ENCODE measurements at places on chromosomes 11 and 22.

DNA sequence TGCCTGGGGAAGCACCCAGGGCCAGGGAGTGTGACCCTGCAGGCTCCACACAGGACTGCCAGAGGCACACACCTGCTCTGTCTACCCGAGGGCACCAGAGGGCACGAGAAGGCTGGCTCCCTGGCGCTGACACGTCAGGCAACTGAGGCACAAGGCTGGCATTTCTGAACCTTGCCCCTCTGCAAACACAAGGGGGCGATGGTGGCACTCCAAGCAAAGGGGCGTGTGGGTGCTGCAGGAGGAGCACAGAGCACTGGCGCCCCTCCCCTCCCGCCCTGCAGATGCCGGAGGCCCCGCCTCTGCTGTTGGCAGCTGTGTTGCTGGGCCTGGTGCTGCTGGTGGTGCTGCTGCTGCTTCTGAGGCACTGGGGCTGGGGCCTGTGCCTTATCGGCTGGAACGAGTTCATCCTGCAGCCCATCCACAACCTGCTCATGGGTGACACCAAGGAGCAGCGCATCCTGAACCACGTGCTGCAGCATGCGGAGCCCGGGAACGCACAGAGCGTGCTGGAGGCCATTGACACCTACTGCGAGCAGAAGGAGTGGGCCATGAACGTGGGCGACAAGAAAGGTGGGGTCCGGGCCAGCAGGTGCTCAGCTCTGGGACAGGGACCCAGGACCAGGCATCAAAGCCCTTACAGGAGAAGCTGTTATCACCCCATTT lies 20.8 kb upstream of the TXNRD2 start:
- DNase-seq: peak; percentile 37

- no peak for DNase-seq
These were observed 13.1 kb upstream of the MFRP start for GRCh38 chr11:119359365-119360214.

DNA sequence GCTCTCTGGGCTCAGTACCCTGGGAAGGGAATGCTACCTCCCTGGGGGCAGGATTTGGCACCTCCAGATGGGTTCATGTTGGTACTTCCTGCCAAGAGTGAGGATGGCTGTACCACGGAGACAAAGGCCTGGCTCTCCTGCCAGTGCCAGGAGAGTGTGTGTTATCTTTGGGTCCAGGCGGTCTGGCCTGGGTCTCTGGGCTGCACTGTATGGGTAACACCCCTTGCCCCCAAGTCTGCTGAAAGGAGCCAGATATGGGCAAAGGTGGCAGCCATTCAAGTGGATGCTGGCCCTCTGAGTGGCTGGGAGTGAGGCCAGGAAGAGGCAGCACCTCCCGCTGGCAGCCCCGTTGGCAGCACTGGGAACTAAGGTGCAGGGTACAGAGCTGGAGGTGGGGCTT lies 91.5 kb downstream of the NECTIN1 start:
- DNase-seq: no peak

GRCh38 chr11:2107941-2108630 lies 31.1 kb downstream of the IGF2 start:
- DNase-seq: no peak

DNA sequence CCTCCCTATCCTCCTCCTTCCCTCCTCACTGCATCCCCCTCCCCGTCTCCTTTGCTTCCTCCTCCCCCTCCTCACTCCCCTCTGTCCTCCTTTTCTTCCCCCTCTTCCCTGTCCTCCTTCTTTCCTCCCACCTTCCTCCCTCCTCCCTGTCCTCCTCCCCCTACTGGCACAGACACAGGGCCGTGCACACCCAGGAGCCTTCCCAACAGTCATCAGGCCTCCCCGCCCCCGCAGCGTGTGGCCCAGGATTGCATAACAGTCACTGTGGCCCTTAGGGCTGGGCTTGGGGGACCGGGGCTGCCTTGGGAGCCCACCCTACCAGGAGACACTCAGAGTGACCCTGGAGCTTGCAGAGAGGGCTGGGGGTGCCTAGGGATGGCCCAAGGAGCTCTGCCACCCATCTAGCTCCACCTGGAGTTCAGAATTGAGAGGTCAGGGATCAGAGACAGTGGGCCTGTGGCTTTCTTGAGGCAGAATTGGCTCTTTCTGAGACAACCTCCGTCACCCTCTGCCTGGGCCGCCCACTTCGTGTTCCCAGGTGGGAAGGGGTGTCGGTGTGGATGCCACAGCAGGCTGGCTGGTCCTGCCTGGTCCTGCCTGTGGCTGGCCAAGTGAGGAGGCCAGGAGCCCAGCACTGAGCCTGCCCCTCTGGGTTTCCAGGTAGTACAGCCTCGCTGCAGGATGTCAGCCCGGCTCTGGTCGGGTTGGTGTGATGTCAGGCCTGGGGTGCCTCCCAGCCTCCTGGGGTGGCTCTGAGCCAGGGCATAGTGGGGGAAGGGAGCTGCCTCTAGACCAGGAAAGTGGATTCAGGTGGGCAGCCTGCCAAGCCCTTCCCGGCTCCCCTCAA lies 1.6 kb downstream of the SPI1 start:
- no peak for DNase-seq

GRCh38 chr11:73565804-73566203 lies 32.1 kb downstream of the FAM168A start:
- DNase-seq: no peak

DNA sequence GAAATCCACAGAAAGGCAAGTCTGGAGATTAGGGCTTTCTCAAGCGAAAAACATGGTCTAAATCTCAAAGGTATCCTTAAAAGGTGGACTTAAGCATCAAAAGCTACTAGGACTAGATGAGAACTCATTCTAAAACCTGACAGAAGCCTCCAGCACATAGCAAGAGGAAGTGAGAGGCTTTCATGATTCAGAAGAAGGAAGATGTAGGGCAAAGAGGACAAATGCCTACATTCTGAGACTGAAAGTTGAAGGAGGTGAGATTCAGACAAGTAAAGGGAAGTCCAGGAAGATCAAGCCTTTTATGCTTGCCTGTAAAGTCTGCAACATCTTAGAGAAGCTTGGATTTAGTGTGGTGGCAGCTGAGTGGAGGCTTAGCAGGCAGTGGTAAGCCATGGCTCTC lies 98.9 kb downstream of the PGR start:
- no peak for DNase-seq

- no peak for DNase-seq
These were observed 4.1 kb downstream of the ST3GAL4 start for GRCh38 chr11:126359431-126360048.

DNA sequence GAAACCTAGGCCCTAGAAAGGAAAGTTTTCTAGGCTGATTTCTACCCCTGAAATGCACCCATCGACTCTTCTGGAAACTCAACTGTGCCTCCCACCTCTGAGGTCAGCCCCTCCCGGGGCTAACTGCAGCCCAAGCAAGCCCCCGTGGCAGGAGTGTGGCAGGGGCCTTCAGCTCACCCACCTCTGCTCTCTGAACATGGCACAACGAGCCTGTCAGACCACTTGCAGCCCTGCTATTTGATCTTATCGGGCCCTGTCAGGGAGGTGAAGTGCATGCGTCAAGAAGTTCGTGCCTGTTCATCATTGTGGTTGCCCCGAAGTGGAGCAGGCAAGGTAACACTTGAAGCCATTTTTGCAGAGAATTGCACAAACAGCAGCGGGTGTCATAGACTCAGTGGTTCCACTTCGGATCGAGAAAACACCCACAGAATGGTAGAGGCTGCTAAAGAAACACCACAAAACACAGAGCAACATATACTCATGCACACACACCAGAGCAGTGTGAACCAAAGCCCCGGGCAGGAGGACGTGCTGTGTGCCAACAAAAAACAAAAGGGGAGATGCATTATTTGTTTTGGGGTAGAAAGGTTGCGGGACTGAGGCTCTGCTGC lies 262.7 kb downstream of the ETS1 start:
- DNase-seq: peak; percentile 38

DNA sequence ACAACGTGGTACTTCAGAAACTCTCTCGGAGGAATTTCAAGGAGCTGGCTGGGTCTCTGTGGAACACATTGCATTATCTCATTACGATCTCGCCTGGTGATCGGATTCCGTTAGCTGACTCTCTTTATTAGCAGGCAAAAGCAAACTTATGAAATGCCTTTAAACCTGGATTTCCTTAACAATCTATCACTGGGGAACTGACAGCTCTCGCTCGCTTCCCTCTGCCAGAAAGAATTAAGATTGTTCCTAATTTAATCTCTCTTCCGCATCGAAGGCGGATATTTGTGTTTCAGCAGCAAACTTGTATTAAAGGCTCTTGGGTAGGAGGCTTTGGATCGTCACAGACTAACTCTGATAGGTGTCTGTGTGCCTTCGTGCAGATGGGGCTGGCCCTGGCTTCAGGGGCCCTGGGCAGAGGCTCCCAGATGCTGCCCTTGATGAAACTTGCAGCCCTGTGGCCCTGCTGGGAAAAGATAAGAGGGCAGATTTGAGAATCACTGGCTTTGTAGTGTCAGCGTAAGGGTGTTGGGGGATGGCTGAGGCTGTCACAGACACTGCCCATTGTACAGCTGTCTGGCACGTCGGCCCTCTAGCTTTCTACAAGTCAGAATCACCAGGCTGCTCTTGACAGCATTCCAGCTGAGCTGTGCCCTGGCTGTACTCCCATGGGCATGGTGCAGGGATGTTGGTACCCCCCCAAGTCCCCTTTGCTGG lies 162.2 kb upstream of the NECTIN1 start:
- no peak for DNase-seq

DNA sequence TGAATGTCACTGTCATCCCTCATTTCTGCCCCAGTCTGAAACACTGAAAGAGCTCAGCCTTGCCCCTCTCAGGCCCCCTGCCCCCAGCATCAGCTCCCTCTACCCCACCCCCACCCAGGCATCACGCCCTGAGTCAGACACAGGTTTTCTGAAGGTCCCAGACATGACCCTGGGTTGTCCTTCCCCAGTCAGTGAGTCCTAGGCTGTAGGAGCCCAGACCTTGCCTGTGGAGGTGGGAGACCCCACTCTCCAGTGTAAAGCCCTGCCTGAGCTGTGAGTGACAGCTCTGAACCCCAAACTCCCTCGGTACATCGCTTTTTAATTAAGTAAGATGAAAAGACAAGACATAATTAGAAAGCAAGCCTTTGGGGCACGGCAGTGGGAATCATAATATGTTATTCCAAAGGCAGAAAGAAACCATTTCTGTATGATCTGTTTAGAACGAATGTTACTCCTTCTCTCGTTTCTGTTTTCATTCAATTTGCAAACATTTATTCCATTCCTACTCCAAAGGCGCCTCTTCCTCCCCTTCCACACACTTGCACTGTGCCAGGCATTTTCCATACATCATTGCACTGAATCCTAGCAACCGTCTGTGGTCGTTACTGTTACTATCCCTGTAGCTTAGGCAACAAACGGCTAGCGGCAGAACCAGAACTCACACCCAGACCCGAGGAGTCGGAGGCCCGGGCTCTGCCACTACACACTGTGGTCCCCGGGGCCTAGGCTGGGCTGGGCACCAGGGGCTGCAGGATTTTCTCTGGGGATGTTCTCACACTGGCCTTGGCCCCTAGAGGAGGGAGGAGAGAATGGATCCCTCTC lies 63.4 kb downstream of the CD6 start:
- no peak for DNase-seq

DNA sequence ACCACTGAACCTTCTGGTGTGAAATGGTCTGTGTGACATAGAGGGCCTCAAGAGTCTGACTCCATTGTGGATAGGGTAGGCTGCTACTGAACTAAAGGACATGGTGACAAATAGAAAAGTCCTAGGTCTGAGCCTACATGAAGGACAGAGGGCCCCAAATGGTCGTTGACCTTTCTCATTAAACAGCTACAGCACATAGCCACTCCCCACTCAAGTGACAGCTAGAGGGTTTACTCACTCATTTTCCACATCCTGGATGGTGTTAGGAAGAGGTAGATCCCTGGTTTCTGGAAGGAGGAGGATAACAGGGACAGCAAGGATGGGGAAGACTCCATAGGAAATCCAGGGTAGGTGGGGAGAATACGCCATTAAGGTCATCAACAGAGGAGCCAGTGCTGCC lies 63.3 kb downstream of the SLC22A24 start:
- no peak for DNase-seq

DNA sequence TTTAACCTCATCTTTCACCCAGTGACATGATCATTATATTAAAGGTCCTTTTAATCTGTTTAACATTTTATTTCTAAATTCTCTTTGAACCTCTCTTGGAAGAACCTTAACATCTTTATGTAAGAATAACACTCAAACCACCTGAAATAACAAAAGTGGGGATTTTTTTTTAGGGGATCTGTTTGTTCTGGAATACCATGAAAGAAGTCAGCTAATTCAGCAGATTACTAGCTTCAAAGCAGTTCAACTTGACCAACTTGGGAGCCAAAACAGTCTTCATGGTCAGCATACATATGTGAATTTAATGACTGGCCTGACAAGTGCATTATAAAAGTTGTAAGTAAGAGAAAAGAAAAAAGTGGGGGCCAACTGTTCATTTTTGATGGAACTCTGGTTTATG lies 52.3 kb downstream of the CCDC34 start:
- no peak for DNase-seq

DNA sequence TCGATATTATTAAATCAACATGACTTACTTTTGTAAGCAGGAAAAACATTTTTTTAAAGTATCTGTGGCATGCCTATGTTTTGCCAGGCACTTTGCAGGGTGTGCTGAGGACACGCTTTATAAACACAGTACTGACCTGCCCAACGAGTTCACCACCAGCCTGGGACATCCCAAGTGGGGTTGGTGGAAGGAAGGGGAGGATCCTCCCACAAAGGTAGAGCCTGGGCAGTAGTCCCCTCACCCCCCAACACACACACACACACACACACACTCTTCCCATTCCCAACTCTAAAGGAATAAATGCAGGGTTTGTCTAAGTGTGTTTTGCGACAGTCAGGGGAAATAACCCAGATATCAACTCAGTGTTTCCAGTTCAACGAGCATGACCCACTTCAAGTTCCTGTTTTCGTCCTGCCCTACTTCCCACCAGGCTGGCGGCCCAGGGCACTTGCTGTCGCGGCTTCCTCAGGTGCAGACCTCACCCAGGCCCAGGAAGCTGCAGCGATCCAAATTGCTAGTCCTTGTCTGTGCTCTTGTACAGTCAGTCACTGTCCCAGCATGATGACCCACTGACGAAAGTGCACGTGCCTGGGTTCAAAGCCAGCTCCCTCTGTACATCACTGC lies 3.1 kb downstream of the CERK start:
- peak; percentile 52 for DNase-seq

GRCh38 chr11:12273618-12273995 lies 103.8 kb upstream of the PARVA start:
- no peak for DNase-seq

- no peak for DNase-seq
These were observed 391.1 kb downstream of the AASDHPPT start for GRCh38 chr11:106468531-106468930.

- no peak for DNase-seq
These were observed 658.2 kb downstream of the NTM start for GRCh38 chr11:132028380-132029240.

Data from stimulated activated CD4-positive, alpha-beta T cell treated with anti-CD3 and anti-CD28 coated beads, Interleukin-15, amount 100 ng/mL, for 1 hour (primary cell).